ENCODE measurements at places on chromosomes 7 and 10. TPM values are rescaled to one million over a fixed set of nuclear protein-coding genes. Genes with fewer than 3 reads are reported as not detected.

DNA sequence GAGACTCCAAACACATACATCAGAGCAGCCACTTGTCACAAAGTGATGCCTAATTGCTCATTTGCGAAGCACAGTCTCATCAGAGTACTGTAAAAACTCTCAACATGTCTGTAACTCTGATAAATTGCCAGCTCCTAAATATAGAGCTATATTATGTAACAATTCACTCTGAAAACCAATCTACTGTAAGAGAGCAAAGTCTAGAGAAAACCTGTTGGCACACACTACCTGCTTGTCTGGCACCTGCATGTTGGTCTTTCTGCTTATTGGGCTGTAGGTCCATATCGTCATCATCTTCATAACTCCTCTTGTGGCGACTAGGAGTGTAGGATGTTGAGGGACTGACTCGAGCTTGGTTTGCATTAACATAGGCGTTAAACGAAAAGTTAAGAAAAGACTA lies 19.8 kb downstream of the MCMBP start:
- DNase-seq: no peak

The TUBB8 gene
- total RNA-seq: not detected

DNA sequence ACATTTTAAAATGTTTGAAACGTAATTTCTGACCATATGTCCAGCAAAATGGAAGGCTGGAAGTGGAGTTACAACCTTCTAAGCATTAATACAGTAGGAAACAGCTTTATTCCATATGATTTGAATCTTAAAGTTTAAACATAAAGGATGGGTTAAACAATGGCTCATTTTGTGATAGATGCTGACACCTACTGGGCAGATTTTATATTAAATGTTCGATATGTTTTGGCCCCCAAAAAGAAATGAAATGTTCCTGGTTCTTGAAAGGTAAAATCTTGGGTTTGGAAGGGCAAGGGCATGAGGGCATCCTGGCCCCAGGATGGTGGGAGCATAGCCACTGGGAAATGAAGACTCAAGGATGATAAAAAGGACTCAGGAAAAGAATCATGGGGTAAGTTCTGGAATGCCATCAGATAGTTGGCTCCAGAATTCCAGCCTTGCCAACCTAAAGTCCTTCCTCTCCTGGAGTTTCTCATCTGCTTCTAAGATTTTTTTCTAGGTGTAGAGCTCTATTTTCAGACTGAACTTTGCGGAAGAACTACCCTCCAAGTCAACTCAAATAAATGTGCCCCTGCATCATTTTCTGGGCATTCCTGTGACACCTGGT lies 34.6 kb upstream of the SLC35G1 start:
- DNase-seq: no peak

- DNase-seq: no peak
Observed at GRCh38 chr10:50421026-50421719, 169.9 kb upstream of the ASAH2 start.

DNA sequence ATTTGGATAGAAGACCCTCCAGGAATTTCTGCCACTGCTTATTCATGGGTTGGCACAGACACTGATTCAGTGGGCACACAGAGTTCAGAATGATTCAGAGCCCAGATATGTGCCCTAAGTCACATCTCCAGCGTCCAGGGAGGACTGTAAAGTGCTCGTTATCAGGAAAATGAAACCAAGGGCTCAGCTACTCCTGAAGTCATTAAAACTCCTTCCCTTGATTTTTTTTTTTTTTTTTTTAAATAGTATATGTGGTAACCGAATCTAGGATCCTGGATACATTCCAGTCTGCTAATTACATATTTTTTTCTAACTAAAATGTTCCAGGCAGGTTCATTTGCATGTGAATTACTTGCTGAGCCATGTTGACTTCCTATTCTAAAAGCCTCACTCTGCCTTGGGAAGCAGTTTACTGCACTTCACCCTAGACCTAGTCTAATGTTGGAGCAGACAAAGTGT lies 34.7 kb downstream of the MET start:
- no peak for DNase-seq

- no peak for DNase-seq
Observed at GRCh38 chr7:94650147-94651051, 5.5 kb downstream of the SGCE start.

DNA sequence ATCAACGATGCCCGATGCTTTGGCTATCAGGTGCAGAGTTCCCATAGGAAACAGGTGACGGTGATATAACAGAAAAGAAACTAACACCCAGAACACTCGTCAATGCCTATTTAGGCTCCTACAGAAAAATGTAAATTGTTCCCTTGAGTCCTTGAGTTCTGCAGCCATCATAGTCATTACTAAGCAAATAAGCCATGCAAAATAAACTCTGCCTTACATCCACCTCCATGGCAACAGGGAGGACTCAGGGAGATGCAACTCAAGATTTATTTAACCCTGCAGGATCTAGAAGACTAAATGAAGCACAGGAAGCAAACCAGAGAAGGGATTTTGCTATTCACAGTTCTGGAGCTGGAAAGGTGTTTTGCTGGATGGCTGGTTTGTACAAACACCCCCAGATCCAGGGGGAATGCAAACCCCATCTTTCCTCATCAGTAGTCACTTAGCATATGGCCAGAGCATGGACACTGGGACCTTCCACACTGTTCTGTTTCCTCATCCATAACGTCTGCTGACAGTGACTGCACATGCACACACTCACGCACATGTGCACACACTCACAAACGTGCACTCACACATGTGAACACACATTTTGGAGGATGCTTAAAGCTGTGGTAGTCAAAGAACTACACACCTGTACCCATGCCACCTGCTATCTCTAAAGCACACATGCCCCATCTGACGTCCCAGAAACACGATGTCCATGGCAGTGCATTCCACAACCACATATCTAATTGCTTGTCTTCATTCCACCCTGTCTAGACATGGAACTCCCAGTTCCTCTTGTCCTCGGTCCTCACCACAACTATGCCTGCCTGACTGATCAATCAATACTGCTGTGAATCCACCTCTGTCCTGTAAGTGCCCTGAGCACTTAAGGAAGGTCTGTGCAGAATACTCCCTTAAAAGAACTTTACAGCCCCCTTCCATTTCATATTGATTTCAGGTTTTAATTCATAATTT lies 178.2 kb downstream of the COBL start:
- no peak for DNase-seq

The SORCS1 gene
- total RNA-seq: not detected

The STRIP2 gene
- total RNA-seq: 1.4 TPM

GRCh38 chr7:88377434-88377833 lies 70.7 kb upstream of the STEAP4 start:
- no peak for DNase-seq

- peak; percentile 49 for DNase-seq
Observed at GRCh38 chr7:142867398-142868187, 12.7 kb downstream of the EPHB6 start.

The AQP1 gene
- total RNA-seq: 734 TPM

DNA sequence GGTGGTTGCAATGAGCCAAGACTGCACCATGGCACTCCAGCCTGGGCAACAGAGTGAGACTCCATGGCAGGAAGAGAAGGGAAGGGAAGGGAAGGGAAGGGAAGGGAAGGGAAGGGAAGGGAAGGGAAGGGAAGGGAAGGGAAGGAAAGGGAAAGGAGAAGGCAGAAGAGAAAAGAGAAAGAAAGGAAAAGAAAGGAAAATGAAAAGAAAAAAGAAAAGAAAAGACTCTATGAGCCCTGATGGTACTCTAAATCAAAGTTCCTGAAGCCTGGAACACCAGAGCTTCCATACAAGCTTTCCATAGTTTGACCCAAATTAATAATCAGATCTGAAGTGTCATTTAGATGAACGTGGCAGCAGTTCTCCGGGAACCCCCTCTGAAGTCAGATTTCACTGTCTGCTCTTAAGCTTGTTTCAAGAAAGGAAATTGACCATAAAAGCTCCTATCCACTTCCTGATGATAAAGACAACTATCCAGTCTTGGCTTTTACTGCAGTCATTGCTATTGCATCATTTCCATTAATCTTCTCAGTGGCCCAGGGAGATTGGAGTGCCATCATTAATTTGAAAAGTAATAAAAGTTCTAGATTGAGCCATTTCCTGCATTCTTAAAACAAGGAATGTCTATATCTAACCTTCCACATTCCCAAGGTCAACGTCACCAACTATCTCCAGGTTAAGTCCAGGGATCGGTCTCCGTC lies 44.2 kb upstream of the FRMD4A start:
- DNase-seq: no peak

DNA sequence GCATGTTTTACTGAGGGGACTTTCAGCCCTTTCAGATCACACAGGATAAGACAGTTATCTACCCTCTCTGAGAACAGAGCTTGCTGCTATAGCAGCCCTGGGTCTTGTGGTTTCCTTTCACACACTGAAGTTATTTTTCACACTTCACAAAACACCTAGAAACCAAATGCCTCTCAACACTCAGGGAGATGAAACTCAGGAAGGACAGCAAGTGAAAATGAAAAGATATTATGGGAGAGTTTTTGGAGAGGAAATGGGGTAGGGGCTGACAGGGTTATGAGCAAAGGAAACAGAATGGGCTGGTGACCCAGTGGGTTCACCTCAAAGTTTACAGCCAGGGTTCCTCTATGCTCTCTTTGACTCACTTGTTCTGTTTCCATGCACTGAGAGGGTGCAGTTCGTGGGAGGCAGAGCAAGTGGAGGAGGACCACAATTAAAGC lies 17.0 kb upstream of the GIMAP2 start:
- DNase-seq: no peak

- DNase-seq: no peak
Observed at GRCh38 chr10:48271047-48271730, 3.3 kb downstream of the FRMPD2 start.

GRCh38 chr10:113291413-113291812 lies 261.4 kb upstream of the HABP2 start:
- DNase-seq: no peak

The GPR85 gene
- 1.1 TPM for total RNA-seq

GRCh38 chr7:332020-332517 lies 42.1 kb downstream of the FOXL3 start:
- peak; percentile 61 for DNase-seq

DNA sequence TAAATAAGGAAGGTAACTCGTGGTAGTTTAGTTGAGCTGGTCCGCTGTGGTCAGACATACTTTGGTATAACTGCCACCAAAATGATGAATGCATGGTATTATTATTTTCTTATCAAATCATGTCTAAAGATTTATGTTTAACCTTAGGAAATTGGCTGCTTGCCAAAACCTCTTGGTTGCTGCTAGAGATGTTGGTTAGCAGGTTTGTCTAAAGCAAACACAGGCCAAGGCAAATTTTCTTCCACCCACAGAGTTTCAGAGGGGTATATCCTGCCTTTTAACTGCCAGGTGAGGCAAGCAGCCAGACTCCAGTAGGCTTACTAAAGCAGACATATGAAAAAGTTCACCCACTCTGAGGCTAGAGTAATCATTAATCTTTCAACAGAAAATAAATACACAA lies 101.4 kb downstream of the SEMA3E start:
- no peak for DNase-seq

The ADCY1 gene
- 1.4 TPM for total RNA-seq

- no peak for DNase-seq
Observed at GRCh38 chr10:68251151-68251550, 19.2 kb upstream of the ATOH7 start.

DNA sequence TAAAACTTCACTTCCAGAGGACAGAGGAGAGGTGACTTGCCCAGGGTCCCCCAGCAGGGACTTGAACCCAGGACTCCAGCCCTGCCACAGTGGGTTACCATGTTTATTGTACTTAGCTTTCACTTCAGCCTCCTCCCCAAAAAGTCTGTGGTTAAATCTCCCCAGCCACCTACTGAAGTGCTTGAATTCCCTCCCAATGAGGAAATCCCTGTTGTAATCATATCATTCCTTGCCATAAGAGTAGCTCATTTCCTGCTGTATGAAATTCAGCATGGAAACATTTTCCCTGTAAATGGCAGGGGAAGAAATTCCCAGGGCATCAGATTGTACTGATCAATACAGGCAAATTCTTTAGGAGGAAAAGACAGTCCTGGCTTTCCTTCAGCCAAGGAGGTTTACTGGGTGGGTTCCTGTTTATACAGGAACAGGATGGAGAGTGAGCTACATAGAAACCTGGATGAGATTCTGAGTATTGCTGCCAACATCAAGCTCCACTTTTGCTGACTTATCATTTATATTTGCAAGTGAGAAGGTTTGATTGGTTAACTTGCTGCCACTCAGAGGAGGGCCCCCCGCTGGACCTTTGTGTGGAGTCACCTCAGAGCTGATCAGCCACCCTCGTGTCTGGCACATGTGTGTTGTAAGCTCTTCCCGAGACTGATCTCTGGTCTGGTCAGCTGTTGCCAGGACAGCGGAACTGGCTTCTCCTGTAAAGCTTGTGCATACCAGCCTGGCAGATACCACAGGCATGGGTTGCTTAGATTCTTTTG lies 16.4 kb upstream of the PDZD8 start:
- DNase-seq: no peak

The STMP1 gene
- 21.2 TPM for total RNA-seq

The ABLIM1 gene
- 119 TPM for total RNA-seq

DNA sequence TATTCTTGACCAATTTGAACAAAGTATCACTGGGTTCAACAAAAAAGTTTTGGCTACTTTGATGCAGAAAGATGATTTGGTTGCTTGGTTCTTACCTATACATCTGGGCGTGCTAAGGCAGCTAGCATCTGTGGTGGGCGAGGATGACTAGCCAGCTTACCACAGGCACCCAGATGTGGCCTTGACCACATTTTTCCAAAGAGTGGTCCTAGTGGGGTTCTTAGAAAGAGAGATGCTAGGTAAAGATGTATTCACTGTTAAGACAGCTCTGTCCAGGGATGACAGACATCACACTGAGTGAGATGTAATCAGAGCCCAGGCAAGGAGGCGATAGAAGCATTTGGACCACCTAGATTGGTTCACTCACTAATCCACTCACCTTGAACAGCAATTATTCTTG lies 785 bp downstream of the DNTT start:
- DNase-seq: no peak

DNA sequence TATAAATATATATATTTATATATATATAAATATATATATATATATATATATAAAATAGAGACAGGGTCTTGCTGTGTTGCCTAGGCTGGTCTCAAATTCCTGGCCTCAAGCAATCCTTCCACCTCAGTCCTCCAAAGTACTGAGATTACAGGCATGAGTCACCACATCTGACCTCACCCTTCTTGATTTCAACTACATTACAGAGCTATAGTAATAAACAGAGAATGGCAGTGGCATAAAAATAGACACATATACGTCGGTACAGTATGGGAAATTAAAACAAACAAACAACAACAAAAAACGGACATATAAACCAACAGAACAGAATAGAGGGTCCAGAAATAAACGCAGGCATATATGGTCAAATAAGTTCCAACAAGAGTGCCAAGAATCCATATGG lies 77.6 kb upstream of the PPP1R3A start:
- DNase-seq: no peak

The CPXM2 gene
- total RNA-seq: 2.1 TPM

- peak; percentile 92 for DNase-seq
Observed at GRCh38 chr10:24723386-24723787, 300 bp downstream of the ARHGAP21 start.

The CHRM2 gene
- total RNA-seq: 1.5 TPM

DNA sequence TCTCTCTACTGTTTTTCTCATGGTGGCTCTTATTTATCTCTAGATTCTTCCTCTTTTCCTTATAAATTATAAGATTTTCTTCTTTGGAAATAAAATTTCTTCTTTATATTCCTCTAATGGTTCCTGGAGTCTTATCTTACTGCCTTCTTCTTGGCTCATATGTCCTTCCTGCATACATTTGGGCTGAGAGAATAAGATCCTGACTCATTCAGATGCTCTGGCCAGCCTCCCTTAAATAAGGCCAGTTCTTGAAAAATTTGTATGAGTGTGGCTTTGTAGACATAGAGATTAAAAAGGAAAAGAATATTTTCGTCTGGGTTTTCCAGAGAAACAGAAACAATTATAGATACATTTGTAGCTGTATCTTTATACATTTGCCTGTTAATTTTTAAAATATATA lies 411.3 kb downstream of the KIF20B start:
- no peak for DNase-seq

The SYCE1 gene
- total RNA-seq: 1.0 TPM

Measured in upper lobe of left lung (tissue), 6 donors.